Kidney (tissue), 22 donors: ENCODE measurements at places on chromosomes 3 and 15. TPM values are rescaled to one million over a fixed set of nuclear protein-coding genes. Genes with fewer than 3 reads are reported as not detected.

THUMPD3 gene
- polyA plus RNA-seq = 31.9 TPM

NLGN1 gene
- 0.49 TPM for polyA plus RNA-seq

YEATS2 gene
- polyA plus RNA-seq = 4.7 TPM

CYP1A2 gene
- not detected for polyA plus RNA-seq

IL12A gene
- polyA plus RNA-seq = not detected

CHDH gene
- 26.5 TPM for polyA plus RNA-seq

ZCWPW2 gene
- 0.54 TPM for polyA plus RNA-seq

TTC23 gene
- polyA plus RNA-seq = 11.2 TPM

NOX5 gene
- polyA plus RNA-seq = 0.19 TPM

SLC12A1 gene
- 370 TPM for polyA plus RNA-seq

GLDN gene
- polyA plus RNA-seq = 0.71 TPM

OR5K2 gene
- polyA plus RNA-seq = not detected

MKRN3 gene
- not detected for polyA plus RNA-seq

ISLR2 gene
- polyA plus RNA-seq = 0.13 TPM

EPHA3 gene
- 0.19 TPM for polyA plus RNA-seq

COL6A6 gene
- polyA plus RNA-seq = not detected

INKA1 gene
- polyA plus RNA-seq = 9.1 TPM

FAM81A gene
- 10.4 TPM for polyA plus RNA-seq

MOBP gene
- not detected for polyA plus RNA-seq

LMAN1L gene
- polyA plus RNA-seq = not detected

IQCH gene
- polyA plus RNA-seq = 3.2 TPM

CAMK2N2 gene
- 0.39 TPM for polyA plus RNA-seq

SENP8 gene
- polyA plus RNA-seq = 5.6 TPM

OIP5 gene
- not detected for polyA plus RNA-seq

C3orf85 gene
- 40.4 TPM for polyA plus RNA-seq

REC114 gene
- polyA plus RNA-seq = not detected

CCK gene
- polyA plus RNA-seq = not detected

WDR72 gene
- polyA plus RNA-seq = 60.0 TPM

GOLGA8N gene
- polyA plus RNA-seq = 6.3 TPM

SFMBT1 gene
- 3.4 TPM for polyA plus RNA-seq

GOLGA6L7 gene
- not detected for polyA plus RNA-seq

CCDC174 gene
- polyA plus RNA-seq = 21.9 TPM

CD96 gene
- 0.09 TPM for polyA plus RNA-seq

LRTM1 gene
- not detected for polyA plus RNA-seq

PDHB gene
- 138 TPM for polyA plus RNA-seq

OXTR gene
- polyA plus RNA-seq = 0.39 TPM

TP63 gene
- 0.13 TPM for polyA plus RNA-seq

C2CD4B gene
- 0.26 TPM for polyA plus RNA-seq

OCA2 gene
- 0.45 TPM for polyA plus RNA-seq

NANOGP8 gene
- not detected for polyA plus RNA-seq

CILP gene
- 0.37 TPM for polyA plus RNA-seq

LRRK1 gene
- polyA plus RNA-seq = 1.1 TPM

ADPRH gene
- polyA plus RNA-seq = 5.2 TPM

MESP1 gene
- polyA plus RNA-seq = 6.0 TPM

CNTN3 gene
- 3.8 TPM for polyA plus RNA-seq

DOCK3 gene
- polyA plus RNA-seq = 0.49 TPM

ACKR2 gene
- 0.86 TPM for polyA plus RNA-seq

MB21D2 gene
- 3.2 TPM for polyA plus RNA-seq

CFAP100 gene
- polyA plus RNA-seq = 0.60 TPM

RBPMS2 gene
- polyA plus RNA-seq = 24.2 TPM

IL20RB gene
- not detected for polyA plus RNA-seq

CADM2 gene
- 0.06 TPM for polyA plus RNA-seq

EFCC1 gene
- 2.4 TPM for polyA plus RNA-seq

TMC3 gene
- polyA plus RNA-seq = not detected

RLBP1 gene
- not detected for polyA plus RNA-seq

SLC24A5 gene
- not detected for polyA plus RNA-seq
